Left lung (tissue), 14 donors: ENCODE measurements at places on chromosomes 13 and 19. TPM values are rescaled to one million over a fixed set of nuclear protein-coding genes. Genes with fewer than 3 reads are reported as not detected.
A peak's percentile ranks its signal among the peaks of the same experiment; 100 is the strongest.

Gene ZNF460
- total RNA-seq = 53.5 TPM

Gene ZNF578
- total RNA-seq = 2.3 TPM

Gene LIN7B
- total RNA-seq = 6.5 TPM

Gene ZNF556
- total RNA-seq = not detected

Gene FXYD7
- not detected for total RNA-seq

Gene FGF21
- total RNA-seq = not detected

Gene CCL25
- total RNA-seq = not detected

- no peaks in the 10 kb centered on the region for H3K27me3 ChIP-seq
- DNase-seq = no peak
- no peak overlapping the region for H3K4me3 ChIP-seq
- peaks cover 11% of the 10 kb centered on the region for H3K4me1 ChIP-seq
- no peak overlapping the region for H3K27ac ChIP-seq
These were observed 2.6 kb downstream of the ZNF784 start for GRCh38 chr19:55621673-55622231.

DNA sequence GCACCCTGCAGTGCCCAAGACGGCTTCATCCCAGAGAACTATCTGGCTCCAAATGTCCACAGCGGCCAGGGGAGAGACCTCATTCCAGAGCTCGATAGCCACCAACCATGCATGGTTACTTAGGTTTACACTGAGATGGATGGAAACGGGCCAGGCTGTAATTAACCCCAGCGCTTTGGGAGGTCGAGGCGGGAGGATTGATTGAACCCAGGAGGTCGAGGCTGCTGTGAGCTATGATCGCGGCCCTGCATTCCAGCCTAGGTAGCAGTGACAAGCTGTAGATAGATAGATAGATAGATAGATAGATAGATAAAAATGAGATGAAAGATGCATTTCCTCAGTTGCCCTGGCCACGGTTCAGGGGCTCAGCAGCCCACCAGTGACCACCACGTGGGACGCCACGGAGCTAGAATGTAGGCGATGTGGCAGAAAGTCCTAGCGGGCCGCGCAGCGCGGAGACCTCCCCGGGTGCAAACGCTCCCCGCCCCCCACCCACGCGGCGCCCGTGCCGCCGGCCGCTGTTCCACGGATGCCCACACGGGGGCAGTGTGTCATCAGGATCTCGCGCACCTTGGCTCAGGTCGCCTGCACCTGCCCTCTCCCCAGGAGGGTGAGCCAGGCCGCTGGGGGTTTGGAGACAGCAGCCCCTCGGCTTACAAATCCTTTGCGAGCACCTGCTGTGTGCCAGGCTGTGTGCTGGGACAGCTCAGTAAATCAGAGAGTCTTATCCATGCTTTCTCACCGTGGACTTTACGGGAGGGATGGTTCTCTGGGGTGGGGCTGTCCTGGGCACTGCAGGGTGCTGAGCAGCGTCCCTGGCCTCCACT, 13.5 kb upstream of the TLE5 start:
- H3K4me1 ChIP-seq = peaks cover 12% of the 10 kb centered on the region
- H3K27ac ChIP-seq = no peak overlapping the region
- peak; percentile 63 for DNase-seq
- H3K4me3 ChIP-seq = no peak overlapping the region
- no peaks in the 10 kb centered on the region for H3K27me3 ChIP-seq

DNA sequence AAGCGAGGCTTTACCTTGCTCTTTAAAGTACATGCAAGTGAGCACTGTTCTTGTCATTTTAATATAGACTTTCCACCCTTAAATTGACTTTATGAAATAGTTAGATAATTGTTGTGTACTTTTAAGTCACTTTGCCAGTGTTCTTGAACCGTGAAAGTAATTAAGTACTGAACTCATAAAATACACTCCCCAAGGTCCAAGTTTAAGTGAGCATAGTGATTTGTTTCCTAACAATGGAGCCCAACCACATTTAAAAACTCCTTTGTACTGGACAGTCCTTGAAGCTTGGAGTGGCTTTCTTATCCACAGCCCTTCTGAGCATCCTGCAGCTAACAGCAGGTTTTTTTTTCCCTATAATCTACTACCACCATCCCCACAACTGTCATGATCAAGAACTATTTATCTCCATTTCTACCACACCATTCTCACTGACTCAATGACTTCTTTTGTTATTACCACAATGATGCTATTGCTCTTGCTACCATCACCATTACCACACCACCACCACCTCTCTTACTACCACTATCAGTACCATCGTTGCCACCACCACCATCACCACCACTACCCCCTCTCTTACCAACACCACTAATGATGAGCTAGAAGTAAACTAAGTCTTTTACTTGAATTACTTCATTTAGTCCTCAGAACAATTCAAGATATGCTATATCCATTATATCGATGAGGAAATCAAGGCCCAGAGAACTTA, 452.6 kb downstream of the DIAPH3 start:
- no peaks in the 10 kb centered on the region for H3K36me3 ChIP-seq
- H3K27ac ChIP-seq = no peak overlapping the region
- no peaks in the 10 kb centered on the region for H3K27me3 ChIP-seq
- H3K4me3 ChIP-seq = no peak overlapping the region
- no peaks in the 10 kb centered on the region for H3K4me1 ChIP-seq

DNA sequence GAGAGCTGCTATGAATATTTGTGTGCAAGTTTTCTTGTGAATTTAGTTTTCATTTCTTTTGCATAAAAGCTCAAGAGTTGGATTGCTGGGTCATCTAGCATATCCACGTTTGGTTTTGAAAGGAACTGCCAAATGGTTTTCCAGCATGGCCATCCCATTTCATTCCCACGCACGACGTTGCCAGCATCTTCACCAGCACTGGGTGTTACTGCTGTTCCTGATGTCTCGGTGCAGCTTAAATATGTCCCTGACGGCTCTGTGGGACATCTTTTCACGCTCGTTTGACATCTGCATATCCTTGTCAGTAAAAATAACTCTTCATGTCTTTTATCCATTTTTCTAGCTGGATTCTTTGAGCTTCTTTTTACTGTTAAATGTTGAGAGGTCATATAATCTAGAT, 123.7 kb downstream of the ATP11A start:
- no peak overlapping the region for H3K27ac ChIP-seq
- H3K36me3 ChIP-seq = peaks cover 98% of the 10 kb centered on the region
- H3K4me1 ChIP-seq = no peaks in the 10 kb centered on the region
- DNase-seq = no peak
- H3K4me3 ChIP-seq = no peak overlapping the region

GRCh38 chr19:46353730-46354528, 7.0 kb downstream of the PPP5C start:
- no peak overlapping the region for H3K4me3 ChIP-seq
- no peaks in the 10 kb centered on the region for H3K36me3 ChIP-seq
- H3K27me3 ChIP-seq = no peaks in the 10 kb centered on the region
- peaks cover 32% of the 10 kb centered on the region for H3K4me1 ChIP-seq

GRCh38 chr19:12983542-12984142, 11.6 kb upstream of the NFIX start:
- H3K36me3 ChIP-seq = no peaks in the 10 kb centered on the region
- peak; percentile 74 for DNase-seq
- no peak overlapping the region for H3K4me3 ChIP-seq
- H3K4me1 ChIP-seq = peaks cover 21% of the 10 kb centered on the region

- H3K4me3 ChIP-seq = no peak overlapping the region
- H3K36me3 ChIP-seq = no peaks in the 10 kb centered on the region
- H3K27ac ChIP-seq = peak overlapping the region; percentile 76
- no peaks in the 10 kb centered on the region for H3K27me3 ChIP-seq
- no peak for DNase-seq
These were observed 11.7 kb upstream of the KL start for GRCh38 chr13:33004511-33004910.

- no peaks in the 10 kb centered on the region for H3K27me3 ChIP-seq
- DNase-seq = peak; percentile 35
- H3K36me3 ChIP-seq = no peaks in the 10 kb centered on the region
- peak overlapping the region; percentile 57 for H3K27ac ChIP-seq
- H3K4me1 ChIP-seq = peaks cover 13% of the 10 kb centered on the region
These were observed 653 bp downstream of the MVB12A start for GRCh38 chr19:17420475-17420924.

GRCh38 chr13:66665991-66666390, 564.1 kb downstream of the PCDH9 start:
- no peak for DNase-seq
- H3K4me1 ChIP-seq = no peaks in the 10 kb centered on the region
- no peaks in the 10 kb centered on the region for H3K36me3 ChIP-seq
- no peaks in the 10 kb centered on the region for H3K27me3 ChIP-seq

DNA sequence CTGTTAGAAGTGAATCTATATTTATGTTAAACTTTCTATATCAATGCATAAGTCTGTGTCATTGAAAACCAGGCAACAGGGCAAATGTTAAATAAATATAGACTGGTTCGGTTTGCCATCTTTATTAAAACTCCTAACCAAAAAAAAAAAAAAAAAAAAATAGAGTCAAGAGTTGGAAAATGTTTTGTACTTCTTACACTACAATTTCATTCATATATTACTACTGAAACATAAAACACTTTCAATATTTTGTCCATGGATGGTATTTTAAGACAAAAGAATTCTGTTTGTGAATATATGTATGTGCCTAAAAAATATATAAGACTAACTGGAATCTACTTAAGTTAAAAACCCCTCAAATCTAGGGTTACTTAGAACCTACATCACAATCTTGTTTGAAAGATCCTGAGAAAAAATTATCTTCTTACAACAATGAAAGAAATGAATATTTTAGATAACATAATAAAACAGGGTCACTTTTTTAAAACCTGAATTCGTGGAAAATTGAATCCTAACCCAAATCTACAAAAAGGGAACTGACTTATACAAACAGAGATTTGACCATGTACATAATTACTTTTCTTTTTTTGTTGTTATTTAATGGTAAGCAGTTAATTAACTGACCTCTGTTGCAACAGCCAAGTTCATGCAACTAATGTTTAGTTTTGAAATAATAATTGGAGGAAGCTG, 5.1 kb downstream of the DACH1 start:
- DNase-seq = no peak
- H3K27me3 ChIP-seq = peaks cover 9% of the 10 kb centered on the region
- H3K27ac ChIP-seq = peak overlapping the region; percentile 34
- H3K4me3 ChIP-seq = no peak overlapping the region
- H3K4me1 ChIP-seq = peaks cover 29% of the 10 kb centered on the region
